ENCODE measurements at places on chromosomes 2 and 18.

DNA sequence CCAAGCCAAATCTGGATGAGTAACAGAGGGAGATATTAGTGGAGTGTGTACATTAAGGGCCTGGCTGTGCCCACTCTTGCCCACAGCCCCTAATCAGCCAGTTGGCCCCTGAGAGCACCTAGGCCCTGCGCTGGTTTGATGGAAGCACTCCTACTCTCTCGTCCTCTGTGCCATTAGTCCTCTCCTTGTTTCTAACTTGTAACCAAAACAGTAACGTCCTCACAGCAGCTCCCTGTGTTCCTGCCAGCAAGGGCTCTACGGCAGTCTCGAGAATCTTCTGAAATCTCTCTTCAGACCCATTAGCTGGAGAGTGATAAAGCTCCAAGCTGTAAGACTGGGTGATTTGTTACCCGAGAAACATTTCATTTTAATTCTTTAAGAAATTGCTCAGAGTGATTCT lies 76.1 kb downstream of the LRRC30 start:
- no peak for DNase-seq

GRCh38 chr18:78507217-78507616 lies 472.4 kb upstream of the SALL3 start:
- no peak for DNase-seq

GRCh38 chr2:179487010-179487731 lies 222.5 kb upstream of the SESTD1 start:
- no peak for DNase-seq

GRCh38 chr2:64400733-64401528 lies 53.0 kb upstream of the LGALSL start:
- DNase-seq = no peak

DNA sequence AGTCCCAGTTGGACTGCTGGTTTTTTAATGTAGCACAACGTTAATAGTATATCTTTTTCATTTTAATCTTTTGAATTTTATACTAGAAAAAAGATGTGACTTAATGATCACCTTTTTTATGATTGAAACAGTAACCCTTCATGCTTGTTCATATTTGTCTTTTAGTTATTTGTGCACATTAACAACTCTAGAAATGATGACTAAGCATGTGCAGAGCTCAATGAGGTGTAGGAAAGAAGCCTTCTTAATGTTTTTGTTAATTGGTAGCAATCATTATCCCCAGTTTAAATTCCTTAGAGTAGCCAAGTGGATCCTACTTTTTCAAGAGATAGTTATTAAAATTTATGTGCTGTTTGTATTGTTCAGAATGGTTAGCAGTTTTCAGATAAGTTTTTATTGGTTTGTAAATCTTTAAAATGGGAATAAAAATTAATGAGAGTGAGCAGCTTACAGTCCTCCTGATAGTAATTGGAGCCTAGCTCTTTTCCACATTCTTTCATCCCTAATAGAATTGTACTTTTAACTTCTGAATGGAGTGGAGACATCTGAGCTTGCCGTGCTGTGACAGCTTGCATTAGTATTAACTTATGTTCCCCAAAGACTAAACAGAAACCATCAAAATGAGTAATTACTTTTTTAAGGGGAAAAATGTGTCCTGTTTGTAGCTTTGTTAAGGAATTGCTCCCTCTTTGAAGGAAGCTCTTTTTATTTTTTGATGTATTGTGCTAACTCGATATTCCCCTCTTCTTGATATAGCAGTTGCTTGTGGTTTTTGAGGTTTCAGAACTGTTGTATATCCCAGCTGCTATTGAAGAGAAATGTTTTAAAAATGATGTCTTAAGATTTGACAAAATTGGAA lies 17.3 kb downstream of the PIK3C3 start:
- no peak for DNase-seq

DNA sequence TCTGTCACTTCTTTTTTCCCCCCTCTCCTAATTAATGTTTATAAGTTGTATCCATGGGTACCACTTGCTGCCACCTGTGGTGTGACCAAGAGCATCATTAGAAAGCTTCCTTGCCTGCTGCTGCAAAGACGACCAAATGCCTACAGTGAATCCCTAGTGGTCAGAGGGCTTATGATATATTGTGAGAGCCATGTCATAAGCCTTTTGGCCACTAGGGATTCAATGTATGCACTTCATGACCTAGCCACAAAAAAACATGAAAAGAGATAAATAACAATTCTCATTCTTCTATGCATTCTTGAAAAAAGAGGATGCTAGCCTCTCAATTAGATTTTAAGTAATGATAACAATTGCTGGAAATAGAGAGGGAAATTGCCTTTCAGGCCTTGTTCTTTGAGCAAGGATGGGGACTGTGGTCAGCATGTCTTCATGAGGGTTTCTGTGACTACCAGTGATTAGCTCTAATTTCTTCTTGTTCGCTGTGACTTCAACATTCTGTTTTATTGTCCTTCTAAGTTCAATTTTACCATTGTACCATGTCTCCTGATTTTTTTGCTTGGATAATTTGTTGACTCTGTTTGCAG lies 435.3 kb downstream of the TGIF1 start:
- peak; percentile 71 for DNase-seq

- DNase-seq = no peak
These were observed 137.8 kb downstream of the CLIP4 start for GRCh38 chr2:29253026-29253425.

- DNase-seq = no peak
These were observed 325.6 kb downstream of the NR4A2 start for GRCh38 chr2:156006721-156007618.

- no peak for DNase-seq
These were observed 44.5 kb upstream of the EGR4 start for GRCh38 chr2:73337828-73338227.

DNA sequence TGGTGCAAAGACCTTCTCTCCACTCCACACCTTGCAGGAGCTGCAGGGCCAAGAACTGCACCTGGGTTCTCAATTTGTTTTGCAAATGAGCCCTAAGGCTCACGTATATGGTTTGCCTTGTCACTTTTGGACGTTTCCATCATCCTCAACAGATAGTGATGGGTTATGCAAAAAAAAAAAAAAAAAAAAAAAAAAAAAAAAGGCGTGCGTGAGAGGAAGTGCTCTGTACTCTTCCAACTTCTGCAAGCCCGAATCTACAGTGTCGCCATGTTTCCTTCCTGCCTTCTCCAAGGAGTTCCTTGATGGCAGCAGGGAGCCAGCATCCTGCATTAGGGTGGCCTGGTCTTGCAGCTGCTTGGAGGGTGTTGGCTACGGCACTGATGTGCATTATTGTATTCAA lies 4.0 kb upstream of the INHBB start:
- no peak for DNase-seq

DNA sequence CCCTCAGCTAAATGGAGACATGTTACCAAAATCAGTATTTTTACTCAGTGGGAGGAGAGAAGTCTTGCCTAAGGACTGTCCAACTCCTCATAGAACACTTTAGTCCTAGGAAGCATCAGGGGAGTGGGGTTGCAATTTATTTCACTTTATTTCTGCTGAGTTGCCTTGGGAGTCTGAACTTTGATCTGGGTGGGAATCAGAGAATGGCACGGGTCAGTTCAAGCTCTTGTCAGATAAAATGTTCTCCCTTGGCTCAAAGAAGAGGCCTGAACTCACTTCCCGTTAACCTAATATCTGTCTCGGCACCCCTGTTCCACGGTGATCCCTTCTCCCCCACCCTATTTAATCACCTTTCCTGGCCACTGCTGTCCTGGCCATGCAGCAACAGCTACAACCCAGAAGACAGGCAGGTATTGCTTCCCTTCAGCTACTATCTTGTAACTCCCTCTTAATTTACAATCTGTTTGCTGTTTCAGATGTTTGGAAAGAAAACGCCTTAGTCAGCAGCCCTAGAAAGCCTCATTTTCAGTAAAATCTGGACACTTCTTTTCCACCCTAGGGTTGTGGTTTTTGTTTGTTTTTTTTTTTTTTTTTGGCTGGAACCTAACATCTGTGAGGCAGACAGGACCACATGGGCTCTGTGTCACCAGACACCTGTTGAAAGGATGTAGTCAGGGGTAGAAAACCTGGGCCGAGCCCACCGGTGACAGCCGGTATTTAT lies 52.5 kb downstream of the SERTAD2 start:
- no peak for DNase-seq

DNA sequence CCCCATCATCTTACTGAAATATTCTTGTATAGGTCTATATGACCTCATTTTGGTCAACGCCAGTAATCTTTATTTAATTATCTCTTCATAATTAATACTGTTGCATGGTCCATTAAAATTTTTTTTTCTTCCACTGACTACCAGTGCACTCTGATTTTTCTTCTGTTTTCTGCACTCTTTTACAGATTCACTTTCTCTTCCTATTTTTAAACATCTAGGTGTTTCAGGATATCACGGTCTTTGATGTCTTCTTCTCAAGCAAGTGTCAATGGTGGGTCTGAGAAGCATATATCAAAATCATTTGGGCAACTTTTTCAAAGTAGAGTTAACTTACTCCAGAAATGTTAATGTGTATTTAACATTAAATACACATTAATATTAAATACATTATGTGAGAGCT lies 51.4 kb downstream of the CCDC141 start:
- no peak for DNase-seq

DNA sequence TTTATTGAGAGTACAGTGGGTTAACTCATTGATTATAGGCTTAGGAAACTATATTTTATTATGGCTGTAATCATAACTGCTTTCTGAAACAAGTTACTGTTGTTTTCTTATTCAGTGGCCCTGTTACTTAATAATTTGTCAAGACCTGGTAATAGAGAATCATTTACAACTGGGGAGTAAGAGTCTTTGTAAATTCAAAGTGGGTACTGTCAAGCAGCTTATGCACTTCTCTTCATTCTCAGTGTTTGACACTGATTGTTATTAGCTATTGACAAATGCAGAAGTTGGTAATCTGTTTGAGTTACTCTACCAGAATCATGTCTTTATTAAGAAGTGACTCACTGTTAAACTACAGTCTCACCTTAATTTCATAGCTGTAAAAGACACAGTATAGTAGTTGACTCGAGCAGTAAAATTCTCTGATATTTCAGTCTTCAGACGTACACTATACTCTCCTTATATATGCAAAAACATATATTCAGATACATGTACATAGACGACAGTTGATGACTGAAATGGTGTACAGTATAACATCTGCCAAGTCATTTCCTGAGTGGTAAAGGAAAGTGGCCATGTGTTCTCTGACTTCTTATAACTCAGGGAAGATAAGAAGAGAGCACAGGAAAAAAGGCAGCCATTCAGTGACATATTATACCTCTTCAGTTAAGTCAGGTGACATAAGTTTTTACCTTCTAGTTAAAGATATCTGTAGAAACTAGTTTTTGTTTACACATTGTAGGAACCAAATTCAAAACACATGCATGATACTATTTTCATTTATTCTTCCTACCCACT lies 36.0 kb upstream of the TTC27 start:
- DNase-seq = no peak
